Stimulated activated CD8-positive, alpha-beta memory T cell treated with anti-CD3 and anti-CD28 coated beads, Interleukin-4, amount 100 ng/mL, for 4 hours (primary cell): ENCODE measurements at places on chromosomes 1 and 21.

DNA sequence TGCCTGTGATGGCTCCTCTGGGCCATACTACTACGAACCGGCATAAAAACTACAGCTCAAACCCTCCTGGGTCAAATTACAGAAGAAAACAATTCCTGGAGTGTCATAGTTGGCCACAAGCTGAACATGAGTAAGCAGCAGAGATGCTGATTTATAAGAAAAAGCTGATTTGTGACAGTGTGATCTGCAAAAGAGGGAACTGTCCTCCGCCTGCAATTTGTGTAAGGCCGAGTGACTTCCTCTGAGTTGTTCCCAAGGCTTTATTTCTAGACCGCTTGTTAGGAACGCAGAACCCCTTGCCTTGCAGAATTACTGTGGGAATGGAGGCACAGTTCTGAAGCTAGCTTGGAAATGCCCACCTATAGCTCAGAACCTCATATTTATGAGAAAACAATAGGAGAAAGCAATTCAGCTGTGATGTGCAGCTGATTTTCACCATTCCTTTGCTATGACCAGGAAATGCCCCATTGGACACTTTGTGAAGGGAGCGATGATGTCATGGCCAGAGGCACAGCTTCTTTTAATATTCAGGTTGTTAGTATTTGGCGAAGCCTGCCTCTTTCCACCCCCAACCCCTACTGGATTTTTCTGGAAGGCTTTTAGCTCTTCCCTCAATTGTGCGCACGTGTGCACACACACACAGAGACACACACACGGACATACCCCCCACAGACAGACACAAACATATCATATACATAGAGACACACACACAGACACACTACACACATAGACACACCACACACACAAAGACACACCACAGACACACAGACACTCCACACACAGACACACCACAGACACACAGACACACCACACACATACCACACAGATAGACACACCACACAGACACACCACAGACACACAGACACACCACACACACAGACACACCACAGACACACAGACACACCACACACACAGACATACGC, 47.6 kb downstream of the IER5 start:
- DNase-seq = no peak

GRCh38 chr1:114379987-114380386, 131.0 kb downstream of the TRIM33 start:
- no peak for DNase-seq

GRCh38 chr1:229614701-229615100, 11.2 kb downstream of the TAF5L start:
- no peak for DNase-seq

GRCh38 chr1:194076646-194077045, 890.2 kb upstream of the B3GALT2 start:
- no peak for DNase-seq

- no peak for DNase-seq
Observed at GRCh38 chr1:3987669-3988235, 87.7 kb upstream of the C1orf174 start.

GRCh38 chr1:66156144-66156543, 363.4 kb downstream of the PDE4B start:
- no peak for DNase-seq

DNA sequence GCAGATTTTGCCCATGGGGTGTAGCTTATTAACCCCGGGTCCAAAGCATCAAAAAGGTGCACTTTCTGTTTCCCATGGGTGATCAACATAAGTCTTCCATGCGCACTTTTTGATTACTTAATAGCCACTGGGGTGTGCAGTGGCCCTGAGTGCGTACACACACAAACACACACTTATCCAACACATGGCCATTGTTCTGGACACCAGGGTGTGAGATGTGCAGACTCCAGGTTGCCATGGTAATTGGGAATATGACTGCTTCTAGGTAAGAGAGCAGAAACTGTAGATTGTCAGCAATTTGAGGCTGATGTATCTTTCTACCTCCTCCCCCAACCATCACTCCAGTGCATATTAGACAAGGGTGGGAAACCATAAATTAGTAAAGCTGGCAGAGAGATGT, 68.8 kb downstream of the MAB21L3 start:
- no peak for DNase-seq

DNA sequence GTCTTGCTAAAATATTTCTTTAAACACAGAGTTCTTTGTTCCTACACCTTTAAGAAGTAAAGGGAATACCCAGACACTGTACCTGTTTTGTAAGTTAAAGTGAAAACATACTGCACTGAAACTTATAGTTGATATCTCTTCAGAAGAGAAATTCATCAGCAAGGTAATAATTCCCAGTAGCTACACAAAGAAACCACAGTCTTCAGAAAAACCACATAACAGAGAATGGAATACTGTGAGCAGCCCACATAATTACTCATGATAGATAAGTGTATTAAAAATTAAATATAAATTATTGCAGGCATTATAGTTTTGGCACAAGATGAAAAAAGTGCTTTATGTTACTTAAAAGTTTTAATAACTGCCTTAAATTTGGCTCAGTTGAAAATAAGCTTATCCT, 276.6 kb downstream of the SETD4 start:
- DNase-seq = no peak

- DNase-seq = no peak
Observed at GRCh38 chr1:174794861-174795260, 204.9 kb upstream of the CACYBP start.

GRCh38 chr21:34944015-34944755, 104.9 kb downstream of the RUNX1 start:
- no peak for DNase-seq

DNA sequence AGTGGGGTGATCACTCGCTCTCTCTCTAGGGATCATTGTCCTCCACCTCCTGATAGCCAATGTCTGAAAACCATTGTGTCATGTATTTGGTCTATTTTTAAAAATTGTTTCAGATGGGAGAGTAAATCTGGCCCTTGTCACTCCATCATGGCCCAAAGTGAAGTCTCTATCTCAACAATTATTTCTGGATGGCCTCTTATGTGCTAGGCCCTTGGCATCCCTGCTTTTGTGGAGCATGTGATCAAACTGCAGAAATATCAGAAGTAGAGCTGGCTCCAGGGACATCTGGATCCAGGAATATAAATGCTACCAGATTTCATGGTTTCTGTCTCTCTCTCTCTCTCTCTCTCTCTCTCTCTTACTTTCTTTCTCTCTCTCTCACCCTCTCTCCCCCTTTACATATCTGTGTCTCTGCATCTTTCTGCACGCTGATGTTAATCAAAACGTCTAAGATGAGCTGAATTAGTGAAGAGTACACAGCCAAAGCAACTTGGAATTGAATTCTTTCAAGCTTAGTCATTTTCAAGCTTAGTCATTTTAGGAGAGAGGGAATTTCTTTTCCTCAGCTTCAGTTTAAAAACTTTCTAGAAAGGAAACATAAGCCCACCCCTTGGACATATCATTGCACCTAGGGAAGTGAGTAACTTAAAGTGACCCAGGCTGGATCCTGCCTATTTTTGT, 47.4 kb upstream of the DOCK7 start:
- no peak for DNase-seq

- DNase-seq = no peak
Observed at GRCh38 chr1:27136236-27136551, 18.7 kb downstream of the SLC9A1 start.

DNA sequence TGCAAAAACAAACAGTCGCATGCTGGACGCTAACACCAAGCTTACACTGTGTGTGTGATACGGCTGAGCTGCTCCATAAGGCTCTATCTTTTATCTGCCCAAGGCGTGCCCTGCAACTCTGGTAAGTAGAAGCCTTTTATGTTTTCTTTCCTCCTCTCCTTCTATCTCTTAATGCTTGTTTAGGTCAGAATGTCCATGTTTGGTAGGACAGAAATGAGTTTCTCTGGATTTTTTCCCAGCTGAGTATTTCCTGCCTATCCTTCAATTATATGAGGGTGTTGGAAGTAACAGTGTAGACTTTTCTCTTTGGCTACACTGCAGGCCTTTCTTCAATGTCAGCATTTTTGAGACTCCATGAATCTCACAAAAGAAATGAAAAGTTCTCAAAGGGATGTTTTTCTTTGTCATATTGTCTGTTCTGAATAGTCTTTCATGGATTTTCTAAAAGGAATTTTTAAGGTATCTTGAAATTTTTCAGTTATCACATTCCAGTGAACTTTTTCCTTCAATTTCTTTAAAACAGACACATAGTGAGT, 124.2 kb downstream of the MACF1 start:
- no peak for DNase-seq

- DNase-seq = no peak
Observed at GRCh38 chr1:225114354-225114990, 185.0 kb downstream of the DNAH14 start.

- DNase-seq = no peak
Observed at GRCh38 chr1:59146056-59146455, 150.8 kb upstream of the FGGY start.

DNA sequence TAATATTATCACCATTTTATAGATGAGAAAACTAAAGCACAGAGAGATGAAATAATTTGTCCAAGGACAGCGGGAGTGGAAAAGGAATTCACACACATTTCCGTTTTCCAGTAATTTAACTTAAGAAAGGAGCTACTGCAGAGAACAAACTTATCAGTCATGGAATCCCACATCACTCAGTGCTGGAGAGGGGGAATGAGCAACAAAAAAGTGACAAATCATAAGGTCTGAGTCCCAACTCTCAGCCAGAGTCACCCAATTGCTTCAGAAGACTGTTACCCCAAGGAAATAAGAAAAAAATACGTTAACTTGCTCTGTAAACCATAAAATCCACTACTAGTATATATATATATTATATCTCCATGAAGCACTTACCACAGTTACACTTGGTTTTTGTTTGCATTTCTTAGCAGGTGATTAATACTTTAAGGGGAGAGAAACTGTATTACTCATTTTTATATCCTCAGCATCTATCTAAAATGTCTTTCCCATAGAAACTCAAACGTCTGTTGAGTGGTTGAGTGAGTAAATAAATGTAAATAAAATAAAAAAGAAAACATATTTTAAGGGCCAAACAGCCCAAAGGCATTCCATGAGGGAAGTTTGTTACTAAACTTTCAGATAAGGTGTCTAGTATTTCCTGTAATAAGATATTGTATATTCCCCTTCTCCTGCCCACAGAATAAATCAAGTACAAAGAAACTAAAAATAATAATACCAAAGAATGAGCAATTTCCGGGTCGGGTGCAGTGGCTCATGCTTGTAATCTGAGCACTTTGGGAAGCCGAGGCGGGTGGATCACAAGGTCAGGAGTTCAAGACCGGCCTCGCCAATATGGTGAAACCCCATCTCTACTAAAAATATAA, 76.8 kb downstream of the SLC45A1 start:
- DNase-seq = no peak

GRCh38 chr1:192399161-192399560, 82.4 kb downstream of the RGS21 start:
- no peak for DNase-seq

GRCh38 chr1:35807614-35808449, at the start of gene AGO4:
TSS of gene AGO4 (plus strand) at chr1:35808016. CDS start at chr1:35808417, 401 bp downstream.
- DNase-seq = no peak

- DNase-seq = no peak
Observed at GRCh38 chr1:231279683-231280082, 38.7 kb downstream of the GNPAT start.

GRCh38 chr1:28915031-28915895, 894 bp downstream of the EPB41 start:
- DNase-seq = no peak

GRCh38 chr1:110083061-110083865, 12.8 kb upstream of the ALX3 start:
- DNase-seq = no peak

DNA sequence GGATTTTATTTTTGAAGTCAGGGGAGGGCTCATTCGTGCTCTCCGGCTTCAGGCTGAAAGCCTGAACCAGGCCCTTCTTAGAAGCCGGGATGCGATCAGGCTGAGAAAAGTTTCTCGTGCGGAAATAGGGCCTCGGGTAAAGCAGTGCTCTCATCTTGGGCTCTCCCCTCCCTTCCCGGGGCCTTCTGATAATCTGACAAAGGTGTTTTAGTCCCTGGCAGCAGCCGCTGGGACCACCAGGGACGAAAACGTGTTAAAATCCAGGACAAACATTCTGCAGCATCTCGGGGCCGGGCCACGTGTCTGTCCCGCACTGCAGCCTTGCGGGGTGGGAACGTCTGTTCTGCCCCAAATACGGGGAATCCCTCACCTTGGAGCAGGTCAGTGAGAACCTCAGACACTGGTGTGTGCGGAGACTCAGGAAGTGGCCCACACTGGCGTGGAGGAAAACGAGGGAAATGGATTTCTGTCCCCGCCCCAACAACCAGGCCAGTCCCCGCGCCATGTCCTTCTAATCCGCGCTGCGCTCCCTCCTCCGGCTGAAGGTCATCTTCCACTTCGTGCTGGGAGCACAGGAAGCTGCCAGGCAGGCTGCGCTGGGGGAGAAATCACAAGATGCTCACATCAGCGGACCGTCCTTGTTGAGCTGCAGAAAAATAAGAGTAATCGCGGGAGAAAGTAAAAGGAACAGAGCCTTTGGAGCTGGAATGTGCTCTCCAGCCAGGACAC, 16.6 kb upstream of the AJAP1 start:
- no peak for DNase-seq

GRCh38 chr1:30763651-30764248, 6.2 kb upstream of the LAPTM5 start:
- DNase-seq = no peak

DNA sequence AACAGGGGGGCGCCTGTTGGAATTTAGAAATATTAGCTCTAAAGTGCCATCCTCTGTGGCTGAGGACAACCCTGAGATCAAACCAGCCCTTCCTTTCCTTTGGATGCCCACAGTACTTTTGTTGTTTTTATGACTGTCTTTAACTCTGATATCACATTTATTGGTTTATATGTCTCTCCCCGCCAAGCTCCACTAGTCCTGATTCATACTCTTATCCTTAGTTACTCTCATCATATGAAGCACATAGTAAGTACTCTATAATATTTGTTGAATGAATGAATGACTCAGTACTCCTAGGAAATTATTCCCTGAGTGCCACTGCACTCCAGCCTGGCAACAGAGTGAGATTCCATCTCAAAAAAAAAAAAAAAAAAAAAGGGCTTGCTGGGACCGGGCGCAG, 22.6 kb upstream of the NRDC start:
- DNase-seq = no peak

DNA sequence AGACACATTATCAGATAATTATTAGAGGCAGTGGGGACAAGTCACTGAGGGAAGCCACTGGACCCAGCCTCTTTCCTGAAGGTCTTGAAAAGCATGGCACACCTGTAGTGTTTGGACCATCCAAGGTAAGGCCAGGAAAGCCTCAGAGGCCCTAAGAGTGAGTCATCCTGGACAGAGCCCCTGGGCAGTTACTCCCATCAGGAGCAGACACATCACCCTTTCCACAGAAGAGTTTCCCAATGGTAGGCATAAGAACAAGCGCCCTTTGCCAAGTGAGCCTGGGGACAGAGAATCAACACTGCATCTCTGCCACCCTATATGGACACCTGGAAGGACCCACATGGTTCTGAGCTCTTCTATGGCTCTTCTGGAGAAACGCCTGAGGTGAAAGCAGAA, 136.0 kb downstream of the PLXNA2 start:
- DNase-seq = no peak
